ENCODE measurements at places on chromosomes 3 and 15.

DNA sequence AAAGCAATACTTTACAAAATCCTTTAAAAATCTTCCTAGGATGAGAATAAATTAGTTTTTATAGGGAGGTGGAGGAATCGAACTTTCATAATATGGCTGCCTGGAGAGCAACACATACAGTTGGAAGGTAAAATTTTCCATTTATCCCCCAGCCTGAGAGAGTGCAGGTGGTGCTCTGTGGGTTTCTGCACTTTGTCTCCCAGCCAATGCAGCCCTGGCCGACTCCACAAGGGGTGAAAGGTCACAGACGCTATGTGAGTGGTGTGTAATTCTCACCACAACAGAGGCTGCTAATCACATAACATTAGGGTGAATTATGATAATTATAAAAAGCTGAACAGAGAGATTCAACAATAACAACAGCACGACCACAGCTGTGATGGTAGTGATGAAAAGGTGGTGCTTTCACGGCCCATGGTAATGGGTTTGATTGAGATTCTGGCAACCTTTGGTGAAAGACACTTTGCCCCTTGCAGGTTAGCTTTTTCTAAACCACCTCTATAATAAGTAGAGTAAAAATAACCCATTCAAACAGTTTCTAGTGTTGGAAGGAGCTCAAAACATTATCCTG is 30.1 kb upstream of the NANOGP8 start:
- no peak for DNase-seq

- no peak for DNase-seq
Measured at GRCh38 chr15:60582370-60583036, 103.6 kb upstream of the ICE2 start.

- DNase-seq, result no peak
Measured at GRCh38 chr15:89665449-89666181, 10.3 kb upstream of the KIF7 start.

DNA sequence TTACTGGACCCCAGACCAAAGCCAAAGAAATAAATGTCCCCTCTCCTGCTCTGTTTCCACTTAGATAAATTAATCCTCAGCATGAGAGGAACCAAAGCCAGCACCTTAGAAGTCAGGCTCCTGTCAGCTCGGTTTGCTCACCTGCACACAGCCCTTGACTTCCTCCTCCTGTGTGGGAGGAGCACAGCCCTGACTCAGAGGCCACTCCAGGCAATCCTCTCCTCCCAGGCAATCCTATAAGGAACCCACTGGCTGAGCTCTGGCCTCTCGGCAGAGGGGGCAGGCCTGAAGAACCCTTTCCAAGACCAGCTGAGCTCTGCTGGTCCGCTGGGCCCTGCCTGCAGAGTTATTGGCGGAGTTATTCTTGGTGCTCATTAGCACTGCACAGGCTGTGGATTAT is 30.8 kb downstream of the LIPC start:
- no peak for DNase-seq

- DNase-seq, result no peak
Measured at GRCh38 chr3:59408047-59408624, 358.3 kb upstream of the CFAP20DC start.

- DNase-seq, result no peak
Measured at GRCh38 chr3:6220447-6220846, 640.5 kb upstream of the GRM7 start.

DNA sequence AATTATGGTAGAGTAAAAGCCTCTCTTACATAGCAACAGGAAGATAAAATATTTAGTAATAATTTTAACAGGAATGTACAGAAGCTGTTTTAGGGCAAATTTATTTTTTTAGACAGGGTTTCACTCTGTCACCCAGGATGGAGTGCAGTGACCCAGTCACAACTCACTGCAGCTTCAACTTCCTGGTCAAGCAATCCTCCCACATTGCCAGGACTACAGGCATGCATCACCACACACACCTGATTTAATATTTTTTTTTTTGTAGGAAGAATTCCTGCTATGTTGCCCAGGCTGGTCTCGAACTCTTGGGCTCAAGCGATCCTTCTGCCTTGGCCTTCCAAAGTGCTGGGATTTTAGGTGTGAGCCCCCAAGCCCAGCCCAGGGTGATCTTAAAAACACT is 61.1 kb downstream of the PCCB start:
- no peak for DNase-seq

GRCh38 chr3:45043728-45044299 is 17.7 kb downstream of the CLEC3B start:
- no peak for DNase-seq

GRCh38 chr3:181716966-181717365 is 5.2 kb downstream of the SOX2 start:
- no peak for DNase-seq

DNA sequence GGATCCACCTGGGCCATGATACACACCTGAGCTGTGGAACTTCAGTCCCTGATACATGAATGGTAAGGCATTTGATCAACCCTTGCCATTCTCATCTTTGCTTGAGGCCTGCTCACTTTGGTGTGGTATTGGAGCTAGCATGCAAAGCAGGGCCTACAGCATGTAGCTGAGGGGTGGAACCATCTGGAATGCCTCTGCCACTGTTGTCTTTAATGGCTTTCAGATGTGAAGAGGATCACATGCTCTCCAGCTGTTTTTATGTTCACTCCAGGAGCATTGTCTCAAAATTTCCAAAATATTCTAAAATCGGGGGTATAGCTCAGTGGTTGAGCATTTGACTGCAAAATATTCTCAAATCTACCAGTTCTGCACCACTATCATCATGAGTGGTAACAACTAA is 64.4 kb upstream of the PHLDB2 start:
- DNase-seq, result no peak

DNA sequence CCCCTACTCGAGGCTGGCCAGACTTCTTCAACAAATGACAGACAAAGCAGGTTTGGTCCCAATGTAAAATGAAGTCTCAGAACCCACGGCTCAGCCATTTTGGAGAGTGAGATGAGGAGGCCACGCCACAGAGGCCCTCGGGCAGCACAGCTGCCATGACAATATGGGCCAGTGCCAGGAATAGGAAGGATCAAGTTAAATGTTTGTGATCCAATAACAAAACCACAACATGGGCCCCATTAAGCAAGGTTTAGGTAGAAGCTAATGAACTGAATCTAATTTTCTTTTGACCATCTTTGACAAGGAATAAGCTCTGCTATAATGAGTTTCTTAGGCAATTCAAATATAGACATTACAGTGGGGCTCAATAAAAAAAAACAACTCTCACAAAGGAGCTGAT is 52.6 kb downstream of the RFTN1 start:
- DNase-seq, result no peak

DNA sequence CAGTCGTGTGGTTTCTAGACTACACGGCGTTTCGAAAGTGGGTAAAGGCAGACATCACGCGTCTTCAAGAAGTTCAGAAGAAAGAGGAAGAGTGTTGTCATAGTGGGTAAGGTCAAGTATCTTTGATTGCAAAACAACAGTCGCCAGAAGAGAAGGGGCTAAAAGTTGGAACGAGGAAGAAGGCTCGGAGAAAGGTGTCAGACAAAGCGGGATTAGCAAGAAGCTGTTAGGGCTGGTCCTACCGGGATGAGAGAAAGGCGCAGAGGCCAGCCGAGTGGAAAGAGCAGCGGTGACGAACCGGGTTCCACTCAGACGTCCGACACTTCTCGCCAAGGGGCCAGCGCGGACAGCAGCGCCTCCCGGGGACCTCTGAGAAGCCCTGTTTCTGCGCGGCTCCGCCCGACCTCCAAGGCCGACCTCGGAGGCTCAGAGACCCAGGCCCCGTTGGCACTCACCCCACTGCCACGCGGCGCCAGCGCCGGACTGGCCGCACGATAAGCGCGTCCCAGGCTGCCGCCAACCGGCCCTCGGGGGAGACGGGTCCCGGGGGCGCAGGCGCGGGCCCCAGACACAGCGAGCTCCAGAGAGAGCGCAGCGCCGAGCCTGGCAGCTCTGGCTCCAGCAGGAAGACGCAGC is 436 bp downstream of the ADPGK start:
- no peak for DNase-seq

DNA sequence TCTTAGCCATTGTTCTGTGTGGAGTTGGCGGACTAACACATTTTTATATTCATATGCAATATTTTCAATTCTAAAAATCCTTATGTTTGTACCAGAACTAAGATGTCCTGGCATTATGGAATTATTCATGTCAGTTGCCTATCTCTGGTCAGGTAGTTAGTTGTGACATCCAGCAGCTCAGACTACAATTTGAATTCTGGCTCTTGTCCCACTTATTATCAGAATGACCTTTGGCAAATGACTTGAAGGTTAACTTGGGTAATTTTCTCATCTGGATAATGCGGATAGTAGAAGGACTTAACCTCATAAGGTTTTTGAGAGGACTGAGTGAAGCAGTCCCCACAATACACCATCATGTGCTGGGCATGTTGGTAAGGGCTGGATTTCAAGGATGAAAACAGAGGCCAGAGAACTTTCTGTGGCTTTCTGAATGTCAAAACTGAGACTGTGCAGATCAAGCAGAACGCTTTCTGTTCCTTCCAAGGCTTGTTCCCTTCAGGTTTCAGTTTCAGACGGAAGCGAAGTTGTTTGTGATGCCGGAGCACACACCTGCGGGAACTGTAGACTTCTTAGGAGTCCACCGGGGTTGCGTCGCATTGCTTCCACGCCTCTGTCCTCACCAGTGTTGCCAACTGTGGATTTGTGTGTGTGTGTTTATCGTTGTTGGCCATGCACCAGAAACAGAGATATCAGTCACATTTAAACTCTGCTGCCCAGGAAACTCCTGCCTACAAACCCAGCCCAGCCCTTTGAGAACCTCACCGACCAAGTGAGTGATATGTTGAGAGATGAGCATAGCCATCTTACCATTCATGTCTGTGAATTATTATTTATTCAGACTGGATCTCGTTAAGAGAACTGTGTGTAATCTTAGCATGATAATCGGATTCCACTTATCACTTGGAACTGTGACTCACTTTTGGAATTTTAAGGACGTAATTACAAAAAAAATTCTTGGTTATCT is 76.0 kb downstream of the PTPRG start:
- DNase-seq, result no peak

- DNase-seq, result no peak
Measured at GRCh38 chr3:123067689-123068600, 1.1 kb downstream of the PDIA5 start.

DNA sequence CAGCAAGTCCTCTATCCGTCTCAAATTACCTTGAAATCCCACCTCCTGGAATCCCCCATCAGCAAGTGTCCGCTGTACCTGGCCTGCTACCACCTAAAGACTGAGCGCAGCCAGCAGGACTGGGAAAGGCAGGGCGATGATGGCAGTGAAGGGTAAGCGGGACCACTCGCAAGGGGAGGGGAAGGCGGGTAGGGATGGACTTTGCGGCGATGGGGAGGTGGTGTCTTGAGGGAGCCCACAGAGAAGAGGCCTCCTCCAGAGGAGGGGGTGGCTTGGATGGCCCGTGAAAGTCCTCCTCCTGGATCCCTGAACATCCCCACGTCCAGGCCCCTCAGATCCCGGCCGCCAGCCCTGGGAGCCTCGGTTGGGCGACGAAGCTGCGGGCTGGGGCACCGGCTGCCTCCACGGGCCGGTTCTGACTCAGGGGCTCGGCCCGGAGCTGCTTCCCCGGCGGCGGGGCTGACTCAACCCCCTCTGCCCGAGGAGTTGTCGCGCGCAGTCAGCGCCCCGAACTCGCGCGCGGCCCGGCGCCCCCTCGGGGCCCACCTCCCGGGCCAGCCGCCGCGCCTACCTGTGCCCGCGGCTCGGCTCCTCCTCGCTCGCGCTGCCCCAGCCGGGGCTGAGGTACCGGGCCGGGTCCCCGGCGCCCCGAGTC is 512 bp downstream of the LARP6 start:
- DNase-seq, result no peak

DNA sequence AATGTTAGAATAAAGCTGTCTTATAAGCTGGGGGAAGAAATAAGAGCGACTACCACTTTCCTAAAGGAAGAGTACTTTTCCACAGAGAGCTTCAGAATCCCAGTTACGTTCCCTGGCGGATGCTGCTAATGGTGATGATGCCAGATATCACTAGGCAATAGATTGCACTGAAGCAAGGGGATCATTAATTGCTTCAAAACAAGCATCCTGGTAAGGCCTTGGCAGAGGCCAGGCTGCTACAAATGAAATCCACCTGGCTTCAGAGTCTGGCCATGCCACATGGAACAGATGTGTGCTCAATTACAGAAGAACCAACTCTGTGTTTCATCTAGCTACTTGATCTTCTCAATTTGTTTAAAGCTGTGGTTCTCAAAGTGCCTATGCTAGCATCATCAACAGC is 129.2 kb upstream of the IL12A start:
- DNase-seq, result no peak

DNA sequence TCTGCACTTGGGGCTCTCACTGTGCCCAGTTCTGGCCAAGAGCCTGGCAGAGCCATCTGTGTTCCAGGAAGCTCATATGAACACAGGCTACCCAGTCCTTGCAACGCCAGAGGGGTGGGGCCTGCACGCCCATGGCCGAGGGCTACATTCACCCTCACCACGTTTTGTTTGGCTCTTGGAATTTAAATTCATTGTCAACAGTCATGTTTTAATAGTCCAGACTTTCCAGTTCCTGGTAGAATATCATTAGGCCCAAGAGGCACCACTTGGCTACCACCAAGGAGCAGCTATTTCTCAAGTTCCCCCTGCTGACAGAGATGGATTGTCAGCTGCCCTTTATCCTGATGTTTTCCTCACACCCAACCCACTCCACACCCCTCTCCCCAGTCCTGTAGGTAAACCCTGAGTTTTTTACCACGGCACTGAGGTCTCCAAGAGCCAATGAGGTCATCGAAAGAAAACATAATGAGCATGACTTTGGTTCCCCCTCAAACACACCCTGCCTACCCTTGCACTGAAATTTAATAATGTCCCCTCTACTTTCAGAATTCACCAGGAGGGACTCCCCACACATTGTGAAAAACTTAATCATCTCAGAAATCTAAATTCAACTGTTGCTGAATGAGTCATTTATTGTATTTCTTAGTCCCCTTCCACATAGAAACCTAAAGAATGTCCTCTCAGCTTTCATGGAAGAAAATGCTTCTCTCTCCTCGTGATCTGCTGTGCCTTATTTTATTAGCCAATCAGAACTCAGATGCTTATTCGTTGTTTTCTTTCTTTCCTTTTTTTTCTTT is 125.1 kb downstream of the SHQ1 start:
- no peak for DNase-seq

GRCh38 chr3:171417813-171418212 is 42.4 kb downstream of the TNIK start:
- no peak for DNase-seq

- DNase-seq, result peak; percentile 9
Measured at GRCh38 chr3:26920646-26921478, 298.3 kb downstream of the LRRC3B start.

DNA sequence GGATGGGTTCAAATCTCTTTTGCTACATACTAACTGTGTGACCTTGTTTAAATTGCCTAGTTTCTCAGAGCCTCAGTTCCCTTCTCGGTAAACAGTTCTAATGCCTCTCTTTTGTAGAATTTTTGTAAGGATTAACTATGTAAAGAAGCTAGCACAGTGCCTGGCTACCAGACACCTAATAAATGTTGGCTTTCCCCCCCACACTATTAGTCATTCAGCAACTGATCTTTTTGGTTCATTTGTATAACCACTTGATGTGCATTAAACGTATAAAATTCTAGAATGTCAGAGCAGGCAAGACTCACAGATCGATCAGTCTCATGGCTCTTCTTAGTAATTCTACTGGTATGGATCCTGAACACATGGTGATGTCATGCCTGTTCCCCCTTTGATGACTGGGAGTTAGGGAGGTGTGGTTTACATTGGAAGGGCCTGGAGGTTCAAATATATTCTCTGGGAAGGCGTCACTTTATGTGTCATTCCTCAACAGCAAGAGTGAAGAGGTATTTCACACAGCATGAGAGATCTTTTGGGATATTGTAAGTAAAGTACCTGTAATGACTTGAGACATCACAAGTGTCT is 6.5 kb downstream of the TAGLN3 start:
- DNase-seq, result no peak

- DNase-seq, result no peak
Measured at GRCh38 chr3:154952553-154952952, 127.6 kb upstream of the MME start.
